ENCODE measurements at places on chromosomes 12 and 14. TPM values are rescaled to one million over a fixed set of nuclear protein-coding genes. Genes with fewer than 3 reads are reported as not detected.

The RGS6 gene
- not detected for total RNA-seq

The ZNF385A gene
- total RNA-seq: 9.1 TPM

The MANSC4 gene
- total RNA-seq: not detected

DNA sequence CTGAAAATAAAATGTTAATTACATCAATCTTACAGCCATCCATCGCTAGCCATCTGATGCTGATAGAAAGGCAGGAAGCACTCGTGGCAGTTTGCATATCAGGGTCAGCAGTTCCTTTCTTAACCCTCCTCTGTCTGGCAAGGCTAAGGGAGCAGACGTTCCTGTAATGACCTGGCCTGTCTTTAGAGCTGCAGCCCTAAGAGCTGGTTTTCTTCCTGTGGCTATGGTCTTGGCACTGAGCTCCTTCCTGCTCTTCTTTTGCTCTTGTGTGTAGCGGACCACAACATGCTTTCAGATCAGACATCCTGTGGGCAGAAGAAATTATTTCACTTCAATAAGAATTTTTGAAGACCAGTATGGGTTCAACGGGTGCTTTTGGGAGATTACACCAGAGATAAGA is 170.4 kb downstream of the DAD1 start:
- no peak overlapping the region for H3K4me3 ChIP-seq
- no peak for DNase-seq
- no peaks in the 10 kb centered on the region for H3K4me1 ChIP-seq
- peaks cover 43% of the 10 kb centered on the region for H3K27me3 ChIP-seq
- no peaks in the 10 kb centered on the region for H3K36me3 ChIP-seq

The CCDC197 gene
- total RNA-seq: not detected

DNA sequence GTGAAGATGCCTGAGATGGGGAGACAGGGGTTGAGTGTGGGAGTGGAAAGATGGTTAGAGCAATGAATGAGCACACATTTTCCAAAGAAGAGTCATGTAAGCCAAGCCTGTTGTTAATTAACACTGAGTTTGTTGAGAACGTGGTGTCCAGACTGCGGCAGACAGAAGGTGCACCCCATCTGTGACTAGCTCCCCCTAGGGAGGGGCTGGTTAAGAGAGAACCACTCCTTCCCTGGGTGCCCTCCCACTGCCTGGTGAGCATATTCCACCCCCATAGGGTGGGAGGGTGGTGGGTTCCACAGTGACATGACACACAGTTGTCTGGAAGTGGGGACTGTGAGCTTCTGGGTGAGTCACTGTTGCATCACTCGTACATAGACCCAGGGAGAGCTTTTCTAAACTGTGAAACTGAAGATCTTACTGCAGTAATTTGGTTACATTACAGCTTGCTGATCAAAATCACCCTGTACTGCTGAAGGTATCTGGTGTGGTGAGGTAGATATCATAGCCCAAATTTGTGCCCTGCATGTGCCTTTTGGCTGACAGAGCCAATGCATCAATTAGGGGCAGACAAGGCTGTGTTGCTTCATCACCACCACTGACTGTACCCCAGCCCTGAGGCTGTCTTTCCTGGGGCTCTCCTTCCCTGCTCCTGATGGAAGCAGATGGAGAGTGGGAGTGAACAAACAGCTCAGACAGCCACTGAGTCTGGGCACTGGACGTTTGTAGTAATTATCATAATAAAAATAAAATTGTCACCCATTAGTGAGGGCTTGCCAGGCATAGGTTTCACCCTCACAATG is 150.9 kb downstream of the EMP1 start:
- no peaks in the 10 kb centered on the region for H3K4me1 ChIP-seq
- no peaks in the 10 kb centered on the region for H3K27me3 ChIP-seq
- H3K36me3 ChIP-seq: no peaks in the 10 kb centered on the region

The EML5 gene
- total RNA-seq: 0.52 TPM

DNA sequence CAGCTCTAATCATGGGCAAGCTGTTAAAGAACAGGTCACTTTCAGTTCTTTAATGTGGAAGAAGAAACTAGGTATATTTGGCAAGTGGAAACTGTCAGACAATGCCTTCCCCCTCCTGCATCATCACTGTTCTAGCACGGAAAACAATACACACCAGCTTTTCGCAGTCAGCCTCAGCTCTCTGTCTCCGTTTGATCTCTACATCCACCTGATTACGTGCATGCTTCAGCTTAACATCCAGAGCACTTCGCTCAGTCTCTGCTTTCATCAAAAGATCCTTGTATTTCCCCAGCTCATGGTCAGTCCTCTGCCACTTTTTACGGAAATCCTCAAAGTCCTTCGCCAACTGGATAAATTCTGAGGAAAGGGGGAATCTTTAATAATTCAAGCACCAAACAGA is 19.0 kb downstream of the RACGAP1 start:
- H3K4me3 ChIP-seq: no peak overlapping the region
- H3K4me1 ChIP-seq: no peaks in the 10 kb centered on the region
- peaks cover 21% of the 10 kb centered on the region for H3K36me3 ChIP-seq
- H3K27me3 ChIP-seq: no peaks in the 10 kb centered on the region
- no peak for DNase-seq

The IAPP gene
- total RNA-seq: not detected

DNA sequence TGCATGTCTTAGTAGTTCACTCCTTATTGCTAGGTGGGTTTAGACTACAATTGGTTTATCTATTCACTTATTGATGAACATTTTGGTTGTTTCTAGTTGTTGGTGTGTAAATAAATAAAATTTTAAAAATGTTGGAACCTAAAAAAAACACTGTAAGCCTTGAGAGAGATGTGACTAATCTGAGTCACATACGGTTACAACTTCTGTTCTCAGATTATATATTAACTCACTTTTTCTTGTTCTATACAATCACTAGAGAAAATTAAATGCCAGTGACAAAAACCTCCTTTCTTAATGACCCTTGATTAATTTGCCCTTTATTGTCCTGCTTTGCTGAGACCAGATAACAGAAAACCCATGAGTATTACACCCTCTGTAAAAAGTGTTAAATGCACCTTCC is 7.1 kb upstream of the TDG start:
- no peak for DNase-seq
- H3K27me3 ChIP-seq: no peaks in the 10 kb centered on the region
- peaks cover 20% of the 10 kb centered on the region for H3K4me1 ChIP-seq
- peaks cover 44% of the 10 kb centered on the region for H3K36me3 ChIP-seq

The PLBD2 gene
- 31.5 TPM for total RNA-seq

DNA sequence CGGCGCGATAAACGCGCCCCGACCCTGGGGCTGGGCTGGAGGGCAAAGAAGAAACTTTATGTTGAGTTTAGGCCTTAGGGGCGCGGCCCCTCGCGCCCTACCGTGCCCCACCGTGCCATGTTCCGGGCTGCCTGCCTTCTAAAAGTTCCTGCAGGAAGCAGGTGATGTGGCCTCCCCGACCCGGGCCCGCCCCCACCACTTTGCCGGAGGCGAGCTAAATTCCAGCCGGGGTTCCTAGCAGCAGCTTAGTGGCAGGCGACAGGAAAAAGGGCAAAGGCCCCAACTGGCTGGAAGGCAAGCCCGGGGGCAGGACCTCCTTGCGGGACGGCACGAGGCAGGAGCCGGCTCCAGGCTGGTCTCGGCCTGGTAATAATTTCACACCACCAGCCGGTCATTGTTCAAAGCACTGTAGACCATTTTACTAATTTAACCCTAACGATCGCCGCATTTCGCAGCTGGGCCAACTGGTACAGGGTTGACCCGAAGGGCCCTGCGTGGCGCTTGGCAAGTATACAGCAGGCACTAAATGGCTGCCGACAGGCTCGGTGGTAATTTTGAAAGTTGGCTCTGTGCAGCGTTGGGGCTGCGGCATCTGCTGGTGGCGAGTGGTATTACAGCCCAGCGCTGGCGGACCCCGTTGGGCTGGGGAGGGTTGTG is 895 bp upstream of the CCDC88C start:
- peaks cover 29% of the 10 kb centered on the region for H3K36me3 ChIP-seq
- H3K27me3 ChIP-seq: no peaks in the 10 kb centered on the region
- peaks cover 24% of the 10 kb centered on the region for H3K4me1 ChIP-seq
- DNase-seq: peak; percentile 76
- H3K4me3 ChIP-seq: peak overlapping the region; percentile 93
- H3K27ac ChIP-seq: peak overlapping the region; percentile 68

DNA sequence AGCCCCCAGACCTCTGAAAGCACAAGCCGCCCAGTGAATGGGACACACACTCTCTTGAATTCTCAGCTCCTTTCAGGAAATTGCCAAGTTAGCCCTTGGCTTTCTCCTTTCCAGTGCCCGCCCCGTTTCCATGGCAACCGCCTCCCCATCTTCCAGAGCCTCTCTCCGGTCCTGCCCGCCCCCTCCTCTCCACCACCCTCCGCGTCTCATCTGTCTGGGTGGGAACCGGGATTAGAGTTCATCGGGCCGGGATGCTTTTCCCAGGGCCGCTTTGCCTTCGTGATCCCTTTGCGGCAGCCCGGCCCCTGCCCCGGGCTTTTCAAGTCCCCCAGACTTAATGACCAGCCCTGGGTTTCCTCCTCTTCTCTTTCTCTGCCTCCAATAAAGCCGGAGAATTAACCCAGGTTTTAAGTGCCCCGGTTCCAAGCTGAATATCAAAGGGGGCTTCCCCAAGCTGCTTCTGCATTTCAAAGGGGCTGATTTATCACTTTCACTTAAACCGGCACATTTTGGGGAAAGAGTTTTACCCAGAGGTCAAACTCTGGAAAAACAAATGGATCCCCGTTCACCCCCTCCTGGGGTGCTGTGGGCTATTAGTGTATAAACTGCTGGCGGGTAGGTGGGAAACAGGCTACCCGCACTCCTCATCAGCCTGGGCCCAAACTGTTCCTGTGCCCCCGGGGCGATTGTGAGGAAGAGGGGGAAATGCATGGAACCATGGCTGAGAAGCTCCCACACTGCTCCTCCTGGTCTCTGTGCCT is 101.7 kb downstream of the ZFP36L1 start:
- peaks cover 38% of the 10 kb centered on the region for H3K4me1 ChIP-seq
- no peaks in the 10 kb centered on the region for H3K27me3 ChIP-seq
- no peak overlapping the region for H3K27ac ChIP-seq
- peaks cover 3% of the 10 kb centered on the region for H3K36me3 ChIP-seq
